Stimulated activated CD4-positive, alpha-beta T cell treated with anti-CD3 and anti-CD28 coated beads, Interleukin-4, amount 100 ng/mL, for 48 hours (primary cell): ENCODE measurements at places on chromosomes 7 and 10.

DNA sequence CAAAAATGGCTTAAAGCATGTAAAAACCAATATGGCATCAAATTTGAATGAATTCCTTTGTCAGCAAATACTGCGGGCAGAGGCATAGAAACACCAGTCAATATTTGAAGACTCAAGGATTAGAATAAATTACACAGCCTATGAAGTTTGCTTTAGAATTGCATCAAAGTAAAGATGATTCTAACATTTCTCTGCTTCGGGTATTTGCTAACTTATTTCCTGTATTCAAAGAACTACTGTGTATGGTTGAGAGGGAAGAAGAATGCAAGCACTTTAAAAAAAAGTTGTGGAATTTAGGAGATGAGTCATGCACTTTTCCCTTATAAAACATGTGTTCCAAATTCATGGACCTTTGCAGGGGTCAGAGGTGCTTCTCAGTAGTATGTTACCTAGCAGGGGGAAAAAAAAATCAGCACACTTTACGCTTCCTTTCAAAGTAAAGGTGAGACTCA, 90.1 kb downstream of the PIP4K2A start:
- DNase-seq, result no peak

GRCh38 chr10:15591431-15591830, 128.3 kb downstream of the ITGA8 start:
- DNase-seq, result no peak

GRCh38 chr7:157973971-157974677, 613.5 kb downstream of the PTPRN2 start:
- DNase-seq, result no peak

DNA sequence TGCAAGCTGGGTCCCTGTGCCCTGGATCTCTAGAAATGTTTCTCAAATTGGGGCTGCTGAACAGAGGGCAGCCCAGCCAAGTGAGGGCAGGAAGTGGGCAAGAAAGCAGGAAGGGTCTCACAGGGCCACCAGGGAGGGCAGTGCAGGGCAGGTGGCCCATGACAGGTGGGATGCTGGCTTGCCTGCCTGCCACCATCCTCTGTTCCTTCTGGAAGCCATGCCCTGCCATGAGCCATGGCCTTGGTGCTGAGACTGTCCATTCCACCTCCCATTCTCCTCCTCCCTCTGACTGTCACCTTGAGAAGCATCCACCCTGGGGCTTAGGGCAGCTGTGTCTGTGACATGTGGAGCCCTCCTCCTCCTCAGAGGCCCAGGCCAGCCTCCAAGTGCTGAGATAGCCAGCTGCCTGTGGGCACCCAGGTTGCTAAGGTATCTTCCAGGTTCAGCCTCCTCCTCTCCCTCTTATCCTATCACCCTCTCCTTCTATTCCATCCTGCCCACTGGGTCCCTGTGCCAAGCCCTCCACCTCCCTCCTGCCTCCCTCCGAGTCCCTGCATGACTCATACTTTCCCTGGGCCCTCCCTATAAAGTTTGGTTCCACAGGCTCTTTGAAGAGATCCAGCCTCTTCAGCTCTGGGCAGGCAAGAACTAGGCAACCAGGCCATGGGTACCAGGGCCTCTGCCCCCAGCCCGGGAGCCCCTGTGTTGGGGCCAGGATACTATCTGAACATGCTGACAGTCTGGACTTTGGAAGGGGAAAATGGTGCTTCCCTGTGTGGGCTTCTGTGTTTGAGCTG, 1.3 kb downstream of the VSIR start:
- no peak for DNase-seq

- DNase-seq, result peak; percentile 28
Observed at GRCh38 chr10:80500572-80501380, 36.9 kb upstream of the SH2D4B start.
